ENCODE measurements at places on chromosomes 3 and 15.

DNA sequence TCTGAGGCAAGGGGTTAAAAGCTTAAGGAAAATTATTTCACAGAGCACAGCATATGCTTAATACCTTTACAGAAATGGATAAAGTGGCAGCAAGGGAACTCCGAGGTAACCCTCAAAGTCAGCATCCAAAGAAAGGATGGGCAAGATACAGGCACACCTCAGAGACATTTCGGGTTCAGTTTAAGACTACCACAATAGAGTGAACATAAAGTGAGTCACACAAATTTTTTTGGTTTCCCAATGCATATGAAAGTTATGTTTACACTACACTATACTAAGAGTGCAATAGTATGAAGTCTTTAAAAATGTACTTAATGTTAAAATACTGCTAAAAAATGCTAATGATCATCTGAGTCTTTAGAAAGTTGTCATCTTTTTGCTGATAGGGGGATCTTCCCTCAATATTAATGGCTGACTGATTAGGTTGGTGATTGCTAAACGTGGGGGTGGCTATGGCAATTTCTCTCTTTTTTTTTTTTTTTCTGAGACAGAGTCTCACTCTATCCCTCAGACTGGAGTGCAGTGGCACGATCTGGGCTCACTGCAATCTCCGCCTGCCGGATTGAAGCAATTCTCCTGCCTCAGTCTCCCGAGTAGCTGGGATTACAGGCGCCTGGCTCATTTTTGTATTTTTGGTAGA lies 10.0 kb downstream of the UBR1 start:
- DNase-seq = no peak

GRCh38 chr3:149486726-149487125 lies 12.2 kb downstream of the TM4SF4 start:
- DNase-seq = no peak

DNA sequence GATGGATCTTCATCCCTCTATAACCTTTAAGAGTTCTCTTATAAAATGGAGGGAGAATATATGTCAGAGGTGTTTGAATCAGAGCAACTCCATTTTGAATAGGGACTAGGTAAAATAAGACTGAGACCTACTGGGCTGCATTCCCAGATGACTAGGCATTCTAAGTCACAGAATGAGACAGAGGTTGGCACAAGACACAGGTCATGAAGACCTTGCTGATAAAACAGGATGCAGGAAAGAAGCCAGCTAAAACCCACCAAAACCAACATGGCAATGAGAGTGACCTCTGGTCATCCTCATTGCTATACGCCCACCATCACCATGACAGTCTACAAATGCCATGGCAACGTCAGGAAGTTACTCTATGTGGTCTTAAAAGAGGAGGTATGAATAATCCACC lies 211.0 kb downstream of the GBE1 start:
- DNase-seq = no peak

DNA sequence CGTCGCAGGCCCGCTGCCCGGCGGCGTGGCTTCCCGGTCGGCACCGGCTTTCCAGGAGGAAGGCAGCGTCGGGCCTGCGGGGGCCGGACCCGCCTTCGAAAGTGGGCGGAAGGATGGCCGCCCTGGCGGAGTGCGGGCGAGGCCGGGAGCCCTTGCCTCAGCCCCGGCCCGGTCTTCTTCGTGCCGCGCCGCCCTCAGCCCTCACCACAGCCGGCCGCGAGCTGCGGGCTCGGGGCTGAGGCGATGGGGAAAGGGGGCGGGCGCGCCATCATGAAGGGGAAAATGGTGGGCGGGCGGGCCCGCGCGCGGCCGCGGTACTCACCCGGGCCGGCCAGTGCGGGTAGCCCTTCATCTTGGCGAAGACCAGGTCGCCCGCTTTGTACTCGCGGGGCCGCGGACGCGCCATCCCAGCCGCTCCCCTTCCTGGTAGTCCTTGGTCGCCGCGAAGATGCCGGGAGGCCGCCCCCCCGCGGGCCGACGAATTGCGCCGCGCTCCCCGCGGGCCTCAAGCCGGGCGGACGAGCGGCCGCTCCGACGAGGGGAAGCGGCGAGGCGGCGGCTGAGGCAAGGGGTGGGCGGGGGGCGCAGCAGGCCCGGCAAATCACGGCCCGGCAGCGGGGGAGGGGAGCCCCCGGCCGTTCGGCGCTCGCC lies 489 bp downstream of the HDGFL3 start:
- DNase-seq = no peak

DNA sequence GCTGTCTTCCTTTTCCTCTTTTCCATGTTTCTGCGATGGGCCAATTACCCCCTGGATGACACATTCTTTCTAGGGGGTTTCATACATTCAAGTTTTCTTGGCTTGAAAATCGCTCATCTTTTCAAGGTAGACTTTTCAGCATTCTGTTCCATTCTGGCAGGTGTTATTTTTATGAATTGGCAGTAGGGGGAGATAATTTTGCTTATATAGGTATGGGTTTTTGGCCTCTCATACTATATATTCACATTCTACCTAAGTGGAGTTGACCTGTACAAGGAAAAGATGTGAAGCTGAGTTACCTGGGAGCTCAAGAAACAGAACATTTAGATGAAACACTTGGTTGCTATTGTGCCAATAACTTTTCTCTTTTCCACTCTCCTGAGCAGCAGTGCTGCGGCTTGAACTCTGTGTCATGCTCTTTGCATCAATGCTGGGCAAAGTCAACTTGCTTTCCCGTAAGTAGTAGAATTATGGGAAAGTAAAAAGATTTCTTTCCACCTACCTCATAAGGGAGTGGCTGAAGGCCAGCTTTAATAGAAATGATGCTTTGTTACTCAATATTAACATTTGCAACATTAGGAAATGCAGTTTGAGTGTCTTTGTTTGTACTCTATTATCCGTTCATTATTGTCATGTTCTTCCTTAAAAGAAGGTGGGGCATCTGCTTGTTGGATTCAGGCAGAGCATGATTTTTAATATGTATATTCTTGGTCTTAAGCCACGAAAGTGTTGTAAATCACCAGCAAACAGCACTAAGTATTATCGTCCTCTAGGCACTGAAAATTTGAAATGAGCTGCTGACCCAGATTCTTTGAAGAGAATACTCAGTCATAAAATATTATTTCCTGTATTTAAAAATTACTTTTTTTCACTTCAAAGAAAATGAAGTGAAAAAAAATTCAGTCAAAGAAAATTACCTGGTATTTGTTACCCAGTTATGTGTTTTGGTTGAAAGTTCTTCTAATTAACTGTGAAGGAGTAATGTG lies 27.7 kb upstream of the MFSD1 start:
- DNase-seq = no peak

DNA sequence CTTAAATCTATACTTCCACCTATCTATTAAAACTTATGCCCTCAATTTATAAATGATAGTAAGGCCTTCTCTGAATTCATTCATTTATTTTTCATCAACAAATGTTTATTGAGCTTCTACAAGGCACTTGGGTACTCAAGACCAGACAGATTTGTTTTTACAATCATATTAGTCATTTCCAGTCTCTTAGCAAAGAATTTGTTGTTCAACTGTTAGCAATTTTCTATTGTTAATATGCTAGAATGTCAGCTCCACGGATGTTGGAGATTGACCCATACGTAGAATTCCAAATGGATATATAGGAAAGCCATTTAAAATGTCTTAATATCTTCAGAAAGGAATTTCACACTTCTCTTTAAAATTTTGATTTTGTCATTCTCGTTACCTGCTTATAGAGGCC lies 36.7 kb downstream of the ZBTB38 start:
- DNase-seq = no peak

DNA sequence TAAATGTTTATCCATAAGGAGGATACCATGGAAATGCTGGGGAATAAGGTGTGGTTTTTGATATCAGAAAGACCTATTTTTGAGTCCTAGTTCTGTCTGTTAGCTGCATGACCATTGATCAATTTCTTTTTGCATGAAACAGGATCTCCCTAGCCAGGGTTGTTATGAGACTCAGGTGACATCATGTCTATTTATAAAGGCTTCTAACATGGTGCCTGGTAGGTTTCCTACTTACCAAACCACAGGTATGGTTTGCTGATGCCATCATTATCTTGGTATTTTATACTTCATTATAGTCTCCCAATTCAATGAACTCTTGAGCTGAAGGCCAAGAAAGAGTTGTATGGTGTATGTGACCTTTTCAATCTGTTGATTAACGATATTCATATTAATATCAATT lies 144.0 kb downstream of the CLSTN2 start:
- DNase-seq = no peak

DNA sequence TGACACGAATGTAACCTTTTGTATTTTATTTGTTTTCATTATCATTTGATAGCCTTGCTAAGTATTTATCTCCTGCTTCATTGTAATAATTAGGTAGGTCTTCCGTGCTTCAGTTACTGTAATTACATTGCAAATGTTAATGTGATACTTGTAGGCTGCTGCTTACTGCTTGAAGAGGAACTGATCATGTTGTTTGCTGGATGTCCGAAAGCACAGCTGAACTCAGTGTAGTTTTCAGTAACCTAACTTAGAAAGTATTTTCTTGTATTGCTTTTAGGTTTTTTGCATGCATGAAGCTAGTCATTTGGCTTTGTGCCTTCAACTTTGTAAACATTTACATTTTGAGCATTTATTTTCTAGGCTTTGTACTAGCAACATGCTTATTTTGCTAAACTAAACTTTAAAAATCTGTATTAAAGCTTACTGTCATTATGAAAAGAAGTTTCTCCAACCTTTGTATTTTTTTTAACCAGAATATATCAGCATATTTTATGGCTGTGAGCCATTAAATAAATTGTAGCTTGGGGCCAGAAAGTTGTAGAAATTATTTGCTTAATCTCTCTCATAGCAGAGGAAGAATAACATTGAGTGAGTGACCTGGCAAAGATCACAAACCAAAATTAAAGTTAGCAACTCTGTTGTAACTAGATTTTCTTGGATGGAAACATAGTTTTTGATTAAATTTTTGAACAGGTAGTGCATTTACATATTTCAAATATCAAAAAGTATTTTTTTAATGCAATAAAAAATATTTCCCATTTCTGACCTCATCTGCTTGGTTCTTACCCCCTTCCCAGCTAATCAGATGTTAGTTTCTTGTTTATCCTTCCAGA lies 30.7 kb downstream of the SACM1L start:
- no peak for DNase-seq

DNA sequence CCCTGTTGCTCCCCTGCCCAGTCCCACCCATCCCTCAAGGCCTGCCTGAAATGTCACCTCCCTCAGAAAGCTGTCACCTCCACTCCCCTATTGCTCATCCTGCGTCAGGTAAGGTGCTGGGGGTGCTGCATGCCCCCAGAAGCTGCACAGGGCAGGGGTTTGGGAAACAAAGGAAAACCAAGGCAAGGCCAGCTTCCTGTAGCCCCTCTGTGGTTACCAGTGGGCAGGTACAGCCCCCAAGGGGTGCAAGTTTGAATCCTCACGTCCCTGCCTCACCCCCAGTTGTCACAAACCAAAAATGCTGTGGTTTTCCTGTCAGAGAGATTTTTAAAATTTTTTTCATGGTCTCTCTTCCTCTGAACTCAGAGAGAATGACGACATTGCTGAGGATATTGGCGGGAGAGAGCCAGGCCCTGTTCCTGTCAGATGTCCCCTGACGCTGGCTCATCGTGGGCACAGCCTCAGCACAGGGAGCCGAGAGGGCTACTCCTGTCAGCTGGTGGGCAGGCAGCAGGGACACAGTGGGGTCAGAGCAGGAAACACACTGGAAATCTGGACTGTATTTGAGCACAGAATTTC lies 27.0 kb downstream of the PSTPIP1 start:
- no peak for DNase-seq

DNA sequence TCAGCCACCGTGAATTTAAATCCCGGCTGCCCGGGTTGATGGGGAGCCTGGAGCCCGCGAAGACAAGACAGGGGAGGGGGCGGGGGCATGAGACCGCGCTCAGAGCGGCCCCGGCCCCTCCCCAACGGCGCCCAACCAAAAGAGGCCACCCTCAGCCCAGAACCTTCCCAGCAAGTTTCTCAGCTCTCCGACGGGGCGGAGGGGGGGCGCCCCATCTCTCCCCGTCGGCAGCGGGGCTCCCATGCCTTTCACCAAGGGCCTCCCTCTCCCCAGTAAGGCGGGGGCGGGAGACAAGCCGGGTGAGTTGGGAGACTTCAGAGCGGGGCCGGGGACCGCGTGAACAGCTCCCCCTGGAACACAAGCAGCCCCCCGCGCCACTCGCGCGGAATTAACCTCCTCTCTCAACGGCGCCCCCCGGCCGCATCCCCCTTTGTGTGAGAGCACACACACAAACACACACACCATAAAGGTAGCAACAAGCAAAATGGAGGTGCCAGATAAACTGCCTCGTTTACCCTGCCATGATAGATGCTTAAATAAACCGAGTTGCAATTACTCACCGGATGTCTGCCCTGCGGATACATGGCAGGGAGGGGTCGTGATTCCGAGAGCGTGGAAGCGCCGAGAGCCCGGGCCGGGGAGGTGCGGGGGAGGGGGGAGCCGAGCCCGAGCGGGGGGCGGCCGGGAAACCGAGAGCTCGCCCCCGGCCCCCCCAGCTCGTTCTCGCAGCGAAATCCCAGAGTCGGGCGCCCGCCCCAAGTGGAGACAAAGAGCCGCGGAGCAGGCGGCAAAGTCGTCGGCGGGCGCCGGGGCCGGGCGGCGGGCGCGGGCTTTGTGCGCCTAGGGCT lies 1.3 kb downstream of the TLE3 start:
- no peak for DNase-seq

DNA sequence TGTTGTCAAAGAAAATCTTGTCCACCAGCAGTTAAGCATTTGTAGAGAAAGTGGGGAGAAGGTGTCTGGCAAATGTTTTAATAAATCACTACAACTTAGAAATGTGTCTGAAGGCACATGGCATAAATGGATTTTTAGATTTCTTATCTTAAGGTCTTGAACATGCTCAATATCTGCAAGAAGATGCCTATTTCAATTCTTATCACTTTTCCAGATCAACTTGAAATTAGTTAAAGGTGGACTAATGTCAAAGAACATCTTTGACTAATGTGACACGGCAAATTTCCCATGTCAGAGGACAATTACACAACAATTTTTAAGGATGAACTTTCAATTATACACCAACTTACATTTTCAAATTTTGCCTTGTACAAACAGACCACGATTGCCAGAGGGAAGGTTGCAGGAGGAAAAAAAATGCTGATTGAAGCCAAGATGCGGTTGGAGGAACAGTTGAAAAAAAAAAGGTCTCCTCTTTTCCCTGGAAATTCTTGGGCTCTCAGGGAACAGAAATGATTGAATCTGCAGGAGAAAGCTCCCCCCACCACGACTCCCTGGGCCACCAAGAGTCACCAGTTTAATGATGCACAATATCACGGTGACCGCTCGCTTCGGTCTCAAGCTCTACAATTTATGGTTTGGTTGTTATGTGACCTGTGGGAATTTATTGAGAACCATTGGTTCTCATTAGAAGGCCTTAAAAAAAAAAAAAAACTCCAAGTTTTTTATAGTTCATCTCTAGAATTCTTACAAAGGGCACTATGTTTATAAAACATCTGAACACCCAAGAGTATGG lies 507.6 kb upstream of the ADAMTS9 start:
- no peak for DNase-seq
